ENCODE measurements at places on chromosomes 11 and 22.

DNA sequence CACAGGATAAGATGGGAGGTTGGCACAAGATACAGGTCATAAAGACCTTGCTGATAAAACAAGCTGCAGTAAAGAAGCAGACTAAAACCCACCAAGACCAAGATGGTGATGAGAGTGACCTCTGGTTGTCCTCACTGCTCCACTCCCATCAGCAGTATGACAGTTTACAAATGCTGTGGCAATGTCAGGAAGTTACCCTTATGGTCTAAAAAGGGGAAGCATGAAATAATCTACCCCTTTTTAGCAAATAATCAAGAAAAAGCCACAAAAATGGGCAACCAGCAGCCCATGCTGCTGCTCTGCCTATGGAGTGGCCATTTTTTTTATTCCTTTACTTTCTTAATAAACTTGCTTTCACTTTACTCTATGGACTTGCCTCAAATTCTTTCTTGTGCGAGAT is 8.7 kb upstream of the PIWIL4 start:
- DNase-seq, result no peak

DNA sequence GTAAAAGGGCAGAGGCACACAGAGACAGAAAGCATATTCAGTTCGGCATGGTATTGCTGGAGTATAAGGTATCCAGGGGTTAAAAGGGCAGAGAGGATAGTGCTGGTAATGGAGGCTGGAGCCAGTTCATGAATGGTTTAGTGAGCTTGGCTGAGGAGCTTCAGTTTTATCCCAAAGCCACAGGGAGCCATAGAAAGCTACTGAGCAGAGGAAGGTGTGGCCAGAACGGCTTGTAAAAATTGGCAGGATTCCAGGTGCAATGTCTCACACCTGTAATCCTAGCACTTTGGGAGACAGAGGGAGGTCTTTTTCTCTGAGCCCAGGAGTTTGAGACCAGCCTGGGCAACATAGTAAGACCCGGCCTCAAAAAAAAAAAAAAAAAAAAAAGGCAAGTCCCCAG is 186.1 kb downstream of the MYO18B start:
- no peak for DNase-seq

GRCh38 chr22:44145544-44145943 is 35.2 kb upstream of the PARVG start:
- no peak for DNase-seq

DNA sequence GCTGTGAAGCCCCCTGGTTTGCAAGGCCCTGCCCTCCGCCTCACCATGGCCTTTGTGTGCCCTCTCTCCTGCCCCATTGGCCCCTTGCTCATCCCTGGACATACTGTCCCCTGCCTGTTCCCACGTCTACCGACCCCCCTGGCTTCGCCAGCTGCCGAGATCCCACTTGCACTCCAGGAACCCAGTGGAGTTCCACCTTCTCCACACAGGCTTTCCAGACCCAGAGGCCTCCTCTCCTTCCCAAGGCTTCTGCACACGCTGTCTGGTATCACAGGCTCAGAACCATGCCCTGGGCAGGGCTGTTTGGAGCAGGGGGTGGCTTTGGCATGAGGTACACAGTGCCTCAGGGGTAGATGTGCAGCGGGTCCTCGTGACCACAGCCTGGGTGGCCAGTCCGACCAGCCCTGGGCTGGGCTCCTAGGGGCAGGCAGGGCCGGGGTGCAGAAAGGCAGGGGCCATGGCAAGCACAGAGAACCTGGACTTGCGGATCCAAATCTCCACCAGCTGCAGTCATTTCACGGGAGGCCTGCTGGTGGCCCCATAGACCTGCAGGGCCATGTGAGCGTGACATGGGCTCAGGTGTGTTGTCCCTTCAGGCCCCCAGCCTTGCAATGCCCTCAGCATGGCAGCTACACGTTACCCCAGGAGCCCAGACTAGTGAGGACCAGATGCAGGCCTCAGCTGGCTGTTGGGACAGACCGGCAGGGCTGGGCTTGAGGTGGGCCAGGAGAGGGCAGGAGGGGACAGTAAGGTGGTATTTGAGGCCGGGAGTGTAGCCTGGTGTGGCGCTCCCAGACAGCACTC is 9.5 kb downstream of the GRK2 start:
- no peak for DNase-seq

GRCh38 chr11:83025267-83025704 is 46.4 kb downstream of the RAB30 start:
- no peak for DNase-seq

GRCh38 chr11:2780850-2781407 is 81.1 kb upstream of the KCNQ1OT1 start:
- DNase-seq, result no peak

DNA sequence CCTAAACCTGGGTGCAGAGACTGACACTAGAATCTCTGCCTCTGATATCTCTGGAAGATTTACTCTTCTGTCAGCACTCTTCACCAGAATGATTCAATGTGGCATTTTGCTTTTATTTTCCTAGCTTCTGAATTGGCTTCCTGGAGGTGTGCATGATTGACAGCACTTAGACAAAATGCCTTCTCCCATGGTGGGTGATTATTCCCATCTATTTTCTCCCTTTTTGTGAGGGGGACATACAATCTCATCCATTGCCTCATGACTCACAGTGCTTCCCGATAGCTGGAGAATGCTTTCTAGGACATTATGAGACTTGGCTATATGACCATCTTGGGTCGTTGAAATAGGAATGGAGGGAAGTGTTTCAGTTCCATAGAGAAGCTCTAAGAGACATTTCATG is 4.0 kb upstream of the TRIM68 start:
- DNase-seq, result no peak

DNA sequence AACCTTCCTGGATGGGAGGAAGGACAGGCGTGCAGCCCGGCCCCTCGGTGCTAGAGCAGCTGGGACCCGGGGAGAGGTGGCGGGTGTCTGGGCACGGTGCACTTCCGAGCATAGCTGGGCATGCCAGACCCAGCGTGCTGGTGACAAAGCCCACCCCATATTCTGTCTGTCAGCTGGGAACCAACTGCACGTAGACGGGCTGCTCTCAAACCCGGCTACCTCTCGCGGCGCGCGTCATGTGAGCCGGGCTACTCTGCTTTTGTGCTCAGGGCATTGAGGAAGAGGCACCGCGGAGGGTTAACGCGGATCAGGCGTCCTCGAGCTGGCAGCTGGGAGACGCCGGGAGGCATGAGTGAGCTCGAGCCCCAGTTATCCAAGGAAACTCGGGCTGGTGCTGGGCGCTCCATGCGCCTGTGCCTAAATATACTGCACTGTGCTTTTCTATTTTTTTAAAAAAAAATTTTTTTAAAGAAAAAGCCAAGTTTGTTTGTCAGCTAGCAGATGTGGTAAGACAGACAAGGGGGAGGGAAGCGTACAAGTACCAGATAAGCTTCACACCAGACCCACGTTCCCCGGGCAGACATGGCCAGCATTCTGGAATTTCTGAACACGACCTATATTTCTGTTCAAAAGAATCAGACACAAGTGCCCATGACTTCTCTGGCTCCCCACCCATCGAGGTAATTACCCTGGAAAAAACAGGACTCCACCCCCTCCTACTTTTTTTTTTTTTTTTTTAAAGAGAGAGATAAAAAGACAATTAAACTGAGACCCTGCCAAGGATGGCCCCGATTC is 425.6 kb downstream of the SHANK2 start:
- DNase-seq, result no peak

DNA sequence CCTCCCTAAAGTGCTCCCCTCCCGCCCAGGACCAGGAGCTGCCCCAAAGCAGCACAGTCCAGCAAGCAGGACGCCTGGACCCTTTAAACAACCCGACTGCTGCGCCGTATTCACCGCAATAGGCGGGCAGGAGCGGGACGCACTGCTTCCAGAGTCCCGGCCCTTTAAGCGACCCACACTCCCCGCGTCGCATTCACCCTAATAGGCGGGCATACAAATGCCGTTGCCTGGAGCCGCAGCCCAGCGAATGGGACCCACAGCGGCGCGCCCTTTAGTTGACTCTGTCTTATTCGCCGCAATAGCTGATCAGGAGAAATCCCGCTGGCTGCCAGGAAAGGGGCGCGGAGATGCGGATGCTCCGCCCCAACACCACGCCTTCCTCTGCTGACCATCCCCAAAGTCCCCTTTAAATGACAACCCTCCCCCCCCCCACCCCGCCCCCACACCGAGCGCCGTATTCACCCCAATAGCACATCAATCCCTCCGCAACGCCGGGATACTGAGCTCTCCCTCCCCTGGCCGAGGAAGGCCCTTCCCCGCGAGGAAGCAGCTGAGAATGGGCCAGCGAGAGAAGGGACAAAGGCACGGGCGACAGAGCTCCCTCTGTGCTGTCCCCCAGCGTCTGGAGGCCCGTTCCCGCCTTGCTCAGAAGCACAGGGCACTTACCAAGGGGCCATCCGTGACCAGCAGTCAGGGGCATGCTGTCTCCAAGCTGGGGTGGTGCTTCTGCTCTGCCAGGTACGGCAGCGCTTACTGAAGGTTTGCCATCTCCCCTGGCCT is 4.7 kb downstream of the OSBPL5 start:
- DNase-seq, result no peak

- DNase-seq, result no peak
These were observed 280.6 kb upstream of the ANO5 start for GRCh38 chr11:21912285-21912684.

GRCh38 chr22:28075358-28075981 is 156.4 kb upstream of the PITPNB start:
- no peak for DNase-seq

DNA sequence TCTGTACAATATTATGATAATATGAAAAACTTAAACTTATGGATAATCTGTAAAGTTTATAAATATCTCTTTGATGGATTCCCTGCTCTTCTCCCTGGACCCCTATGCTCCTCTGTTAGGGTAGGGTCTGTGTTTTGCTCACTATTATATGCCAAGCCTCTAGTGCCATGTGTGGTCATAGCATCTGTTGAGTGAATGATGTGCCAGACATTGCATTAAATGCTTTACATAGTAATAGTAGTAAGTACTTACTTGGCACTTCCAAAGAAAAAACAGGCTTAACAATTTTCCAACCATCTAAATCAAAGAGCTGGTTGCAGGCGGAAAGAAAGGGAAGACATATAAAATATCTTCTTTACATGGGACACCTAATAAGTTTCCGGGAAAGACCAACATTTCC is 46.8 kb downstream of the LGR4 start:
- no peak for DNase-seq

DNA sequence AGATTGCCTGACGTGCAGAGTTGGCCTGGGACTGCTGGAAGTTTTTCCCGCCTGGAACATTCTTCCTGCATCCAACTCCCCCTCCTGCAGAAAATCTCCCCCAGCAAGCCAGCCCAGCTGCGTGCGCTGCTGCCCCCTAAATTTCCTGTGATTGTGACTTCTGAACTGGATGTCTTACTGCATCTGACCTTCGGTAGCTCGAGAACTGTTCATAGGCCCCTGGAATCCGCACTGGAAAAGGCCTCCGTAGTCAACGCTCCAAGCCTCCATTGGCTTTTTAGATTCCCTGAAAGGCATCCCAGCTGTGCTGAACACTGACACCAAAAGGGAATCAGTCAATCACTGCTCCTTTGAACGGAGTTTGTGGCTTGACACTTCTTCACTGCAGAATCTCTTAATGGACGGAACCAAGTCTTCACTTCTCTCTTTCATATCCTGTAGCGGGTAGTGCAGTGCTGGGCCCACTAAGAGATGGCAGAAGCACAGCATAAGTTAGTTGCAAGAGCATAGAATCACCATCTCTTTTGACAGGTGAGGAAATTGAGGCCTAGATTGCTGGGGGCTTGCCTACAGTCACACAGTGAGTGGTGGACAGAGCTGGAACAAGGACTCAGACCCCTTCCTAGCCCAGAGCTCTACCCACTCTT is 14.2 kb upstream of the RASD2 start:
- DNase-seq, result no peak

DNA sequence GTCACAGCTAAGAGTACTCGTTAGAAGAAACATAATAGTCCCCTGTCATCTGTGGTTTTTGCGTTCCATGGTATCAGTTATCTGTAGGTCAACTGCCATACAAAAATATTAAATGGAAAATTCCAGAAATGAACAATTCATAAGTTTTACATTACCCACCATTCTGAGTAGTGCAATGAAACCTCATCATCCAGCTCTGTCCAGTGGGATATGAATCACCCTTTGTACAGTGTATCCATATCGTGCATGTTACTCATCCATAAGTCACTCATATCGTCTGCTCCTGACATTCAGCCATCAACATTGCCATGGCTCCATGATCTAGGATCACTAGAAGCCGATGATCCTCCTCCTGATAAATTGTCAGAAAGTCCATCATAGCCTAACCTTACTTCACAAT is 174.9 kb upstream of the C11orf87 start:
- DNase-seq, result no peak
